ENCODE measurements at places on chromosomes 6 and 20. TPM values are rescaled to one million over a fixed set of nuclear protein-coding genes. Genes with fewer than 3 reads are reported as not detected.

MCHR2 gene
- total RNA-seq: not detected

CRISP3 gene
- not detected for total RNA-seq

TFAP2D gene
- total RNA-seq: not detected

BPI gene
- not detected for total RNA-seq

ENPP3 gene
- 0.11 TPM for total RNA-seq

MEP1A gene
- not detected for total RNA-seq

RAB44 gene
- total RNA-seq: not detected

All from activated CD8-positive, alpha-beta T cell treated with anti-CD3 and anti-CD28 coated beads, Interleukin-2, amount 10 ng/mL, durations not matched to agents 7 days and 5 days (primary cell).